ENCODE measurements at places on chromosomes 2 and 18.

GRCh38 chr18:58225101-58225500 lies 181.1 kb downstream of the NEDD4L start:
- DNase-seq = no peak
- peaks cover 24% of the 10 kb centered on the region for H3K4me1 ChIP-seq
- H3K27me3 ChIP-seq = no peaks in the 10 kb centered on the region
- H3K36me3 ChIP-seq = no peaks in the 10 kb centered on the region
- peak overlapping the region; percentile 95 for H3K27ac ChIP-seq

DNA sequence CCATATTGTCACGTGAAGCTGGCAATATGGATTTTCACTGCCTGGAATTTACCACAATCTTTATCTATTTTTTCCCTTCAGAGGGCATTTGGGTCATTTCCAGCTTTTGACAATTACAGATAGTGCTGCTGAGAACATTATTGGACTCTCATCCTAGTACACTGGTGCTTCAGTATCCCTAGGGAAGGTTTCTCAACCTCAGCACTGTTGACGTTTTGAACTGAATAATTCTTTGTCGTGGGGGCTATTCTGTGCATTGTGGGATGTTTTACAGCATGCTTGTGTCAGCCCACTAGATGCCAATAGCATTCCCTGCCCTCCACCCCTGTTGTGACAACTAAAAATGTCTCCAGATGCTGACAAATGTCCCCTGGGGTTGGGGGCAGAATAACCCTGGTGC lies 185.7 kb downstream of the TPGS2 start:
- H3K36me3 ChIP-seq = no peaks in the 10 kb centered on the region
- no peak for DNase-seq
- no peaks in the 10 kb centered on the region for H3K27me3 ChIP-seq
- H3K4me3 ChIP-seq = no peak overlapping the region

DNA sequence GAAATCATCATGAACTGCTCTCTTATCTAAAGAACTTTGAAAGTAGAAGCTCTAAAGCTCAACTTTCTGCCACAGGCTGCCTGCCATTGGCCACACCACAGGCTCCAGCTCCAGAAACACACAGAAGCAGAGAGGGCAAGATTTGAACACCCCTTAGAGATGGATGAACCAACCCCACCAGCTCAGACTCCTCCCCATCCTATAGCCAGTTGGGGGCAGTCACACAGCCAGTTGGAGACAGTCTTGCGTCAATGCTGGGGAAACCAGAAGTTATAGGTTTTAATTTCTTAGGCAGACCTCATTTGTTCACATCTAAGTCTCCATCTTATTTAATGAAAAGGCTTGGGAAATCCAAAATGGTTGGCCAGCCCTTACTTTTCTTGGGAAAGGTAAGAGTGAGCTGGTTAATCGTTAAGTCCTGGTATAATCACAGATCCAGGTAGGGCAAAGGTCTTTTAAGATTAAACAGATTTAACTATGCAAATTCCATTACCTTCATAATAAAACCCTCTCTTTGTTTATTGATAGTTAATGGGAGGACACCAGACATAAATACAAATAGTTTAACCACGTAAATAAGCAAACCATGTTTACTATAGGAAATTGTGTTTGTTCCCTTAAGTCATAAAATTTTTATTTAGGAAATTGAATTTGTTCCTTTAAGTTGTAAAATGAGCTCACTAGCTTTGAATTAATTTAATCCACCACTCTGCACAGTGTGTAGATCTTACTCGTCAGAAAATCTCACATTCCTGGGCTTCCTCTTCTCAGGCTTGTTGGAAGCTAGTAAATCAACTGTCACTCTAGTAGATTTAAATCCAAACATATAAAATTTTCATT lies 28.0 kb downstream of the MRO start:
- H3K4me3 ChIP-seq = no peak overlapping the region
- no peak for DNase-seq
- peaks cover 15% of the 10 kb centered on the region for H3K4me1 ChIP-seq
- H3K27ac ChIP-seq = peak overlapping the region; percentile 59

GRCh38 chr2:34604164-34604563 lies 1005.1 kb upstream of the FAM98A start:
- no peaks in the 10 kb centered on the region for H3K4me1 ChIP-seq
- no peaks in the 10 kb centered on the region for H3K36me3 ChIP-seq
- no peak for DNase-seq
- H3K4me3 ChIP-seq = no peak overlapping the region
- no peak overlapping the region for H3K27ac ChIP-seq

DNA sequence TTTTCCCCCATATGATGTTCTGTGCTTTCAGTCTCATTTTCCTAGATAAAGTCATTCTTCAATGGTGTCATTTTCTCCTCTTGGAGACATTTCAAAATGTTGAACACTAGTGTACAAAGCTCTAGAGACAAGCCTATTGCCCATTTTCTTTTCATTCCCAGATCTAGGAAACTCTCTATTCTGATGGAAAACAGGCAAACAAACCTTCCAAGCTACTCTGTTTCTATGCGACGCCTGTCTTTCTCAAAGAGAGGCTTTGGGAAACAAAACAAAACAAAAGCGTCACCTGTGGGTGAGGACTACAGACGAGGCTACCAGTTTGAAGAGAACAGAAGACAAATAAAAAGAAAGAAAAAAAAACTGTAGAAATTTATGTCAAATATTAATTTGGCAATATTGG lies 311.0 kb downstream of the CBLN2 start:
- no peaks in the 10 kb centered on the region for H3K27me3 ChIP-seq
- DNase-seq = no peak
- no peak overlapping the region for H3K27ac ChIP-seq
- no peaks in the 10 kb centered on the region for H3K4me1 ChIP-seq
